ENCODE measurements at places on chromosomes 5 and 9.
A peak's percentile ranks its signal among the peaks of the same experiment; 100 is the strongest.

- no peak for DNase-seq
Measured at GRCh38 chr5:83577036-83577636, 105.6 kb downstream of the VCAN start.

DNA sequence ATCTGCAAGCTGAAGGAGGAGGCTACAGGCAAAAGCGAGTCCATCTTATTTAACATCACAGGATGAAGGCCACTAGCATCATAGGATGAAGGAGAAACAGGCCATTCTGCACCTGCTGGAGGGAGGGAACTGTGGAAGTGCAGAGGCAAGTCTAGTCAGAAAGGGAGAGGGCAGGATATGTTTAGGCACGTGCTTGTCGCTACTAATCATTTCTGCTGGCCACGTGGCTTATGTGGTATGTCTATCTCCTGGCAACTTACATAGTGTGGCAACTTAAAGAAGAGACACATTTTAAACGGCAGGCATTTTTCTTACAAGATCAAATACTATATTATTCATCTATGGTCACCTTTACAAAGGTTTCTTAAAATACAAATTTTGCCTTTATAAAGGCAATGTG is 74.0 kb downstream of the GNAQ start:
- no peak for DNase-seq

- DNase-seq = no peak
Measured at GRCh38 chr5:13878357-13878756, 66.1 kb downstream of the DNAH5 start.

DNA sequence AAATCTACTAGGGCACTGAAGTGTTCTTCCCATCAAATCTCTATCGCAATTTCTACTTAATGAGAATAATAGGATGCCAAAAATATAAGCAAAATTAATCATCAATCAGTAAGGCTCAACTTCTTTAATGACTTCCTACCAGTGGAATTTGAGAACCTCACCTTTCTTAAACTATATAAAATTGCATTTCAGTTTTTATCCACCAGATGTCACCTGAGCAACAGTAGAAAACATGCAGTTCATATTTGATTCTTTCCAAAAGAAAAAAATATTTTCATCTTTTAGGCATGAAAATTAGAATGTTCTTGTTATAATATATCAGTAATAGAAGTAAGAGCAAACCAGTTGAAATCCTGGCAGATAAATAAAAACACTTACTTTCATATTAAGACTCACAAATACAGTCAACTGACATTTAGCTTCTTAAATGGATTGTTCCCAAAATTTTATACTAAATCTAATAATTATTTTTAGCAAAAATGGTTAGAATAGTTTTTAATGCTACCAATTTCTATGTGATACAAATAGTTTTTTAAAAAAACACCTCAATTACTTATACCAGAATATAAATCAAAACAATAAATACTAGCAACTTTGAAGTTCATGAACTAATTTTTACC is 13.4 kb upstream of the CCDC112 start:
- DNase-seq = peak; percentile 63

DNA sequence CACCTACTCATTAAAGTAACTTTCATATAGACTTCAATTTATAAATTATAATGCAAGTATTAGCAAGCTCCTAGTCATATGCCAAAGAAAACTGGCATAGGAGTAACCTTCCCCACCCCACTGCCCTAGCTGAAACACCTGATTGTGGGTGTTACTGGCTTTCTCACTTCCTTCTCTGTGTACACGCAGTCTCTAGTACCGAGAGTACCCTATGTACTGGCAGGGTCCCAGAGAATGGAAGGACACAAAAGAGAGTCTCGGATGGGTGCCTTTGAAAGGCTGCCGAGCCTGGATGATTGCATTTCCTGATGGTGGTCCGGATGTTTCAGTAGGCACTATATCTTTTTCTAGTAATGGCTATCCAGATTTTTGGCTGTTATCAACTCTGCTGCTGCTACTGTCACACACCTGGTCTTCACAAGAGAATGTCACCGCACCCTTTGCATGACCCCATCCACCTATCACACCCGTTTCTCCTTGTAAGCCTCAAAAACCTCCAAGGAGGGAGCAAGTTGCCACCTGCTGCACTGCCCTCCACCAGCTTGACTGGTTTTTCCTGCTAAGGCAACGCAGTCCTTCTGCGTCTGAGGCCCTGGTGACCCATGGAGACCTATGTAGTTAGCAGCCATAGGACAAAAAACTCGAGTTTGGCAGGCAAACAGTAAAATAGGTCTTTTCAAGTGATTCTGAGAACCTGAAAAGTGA is 53.8 kb upstream of the CLINT1 start:
- DNase-seq = no peak

DNA sequence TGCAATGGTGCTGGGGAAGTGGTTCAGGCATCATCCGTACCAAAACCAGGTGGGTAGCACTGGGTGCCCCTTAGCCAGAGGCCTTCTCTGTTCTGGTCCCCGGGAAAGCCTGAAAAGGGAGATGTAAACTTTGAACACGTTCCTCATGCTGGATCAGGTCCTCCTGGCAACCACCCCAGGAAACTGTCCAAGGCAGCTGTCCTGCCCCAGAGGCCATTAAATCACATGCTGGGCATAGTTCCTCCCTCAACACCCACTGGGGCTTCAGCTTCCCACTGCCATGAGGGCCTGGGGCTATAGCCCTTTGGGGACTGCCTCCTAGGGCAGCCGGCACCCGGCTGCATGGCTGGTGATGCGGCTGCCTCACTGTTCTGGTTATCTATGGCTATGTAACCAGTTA is 228.9 kb upstream of the MVB12B start:
- DNase-seq = no peak

DNA sequence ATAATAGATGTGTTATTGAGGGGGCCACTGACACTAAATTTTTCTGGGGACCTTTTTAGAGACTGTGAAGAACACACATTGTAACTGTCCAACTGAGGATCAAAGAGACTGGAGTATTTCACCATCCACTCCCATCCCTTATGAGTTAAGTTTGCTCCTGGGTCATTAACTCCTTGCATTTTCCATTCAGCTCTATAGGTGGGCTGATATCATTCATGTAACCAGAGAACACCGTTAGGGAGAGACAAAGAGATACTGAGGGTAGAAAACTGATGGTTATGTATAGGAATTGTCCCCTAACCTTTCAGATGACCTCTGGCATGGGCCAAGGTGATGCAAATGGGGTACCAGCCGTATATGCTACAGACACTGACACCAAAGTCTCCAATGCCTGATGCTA is 142.4 kb upstream of the TLR4 start:
- no peak for DNase-seq

GRCh38 chr5:125480911-125481310 is 734.5 kb upstream of the ZNF608 start:
- DNase-seq = no peak

GRCh38 chr5:54820346-54821134 is 164.9 kb downstream of the ESM1 start:
- DNase-seq = no peak

GRCh38 chr9:115957585-115957984 is 196.0 kb upstream of the PAPPA start:
- no peak for DNase-seq

- DNase-seq = no peak
Measured at GRCh38 chr5:66697796-66698564, 101.8 kb downstream of the MAST4 start.

- no peak for DNase-seq
Measured at GRCh38 chr9:79976257-79977073, 404.7 kb downstream of the TLE4 start.

DNA sequence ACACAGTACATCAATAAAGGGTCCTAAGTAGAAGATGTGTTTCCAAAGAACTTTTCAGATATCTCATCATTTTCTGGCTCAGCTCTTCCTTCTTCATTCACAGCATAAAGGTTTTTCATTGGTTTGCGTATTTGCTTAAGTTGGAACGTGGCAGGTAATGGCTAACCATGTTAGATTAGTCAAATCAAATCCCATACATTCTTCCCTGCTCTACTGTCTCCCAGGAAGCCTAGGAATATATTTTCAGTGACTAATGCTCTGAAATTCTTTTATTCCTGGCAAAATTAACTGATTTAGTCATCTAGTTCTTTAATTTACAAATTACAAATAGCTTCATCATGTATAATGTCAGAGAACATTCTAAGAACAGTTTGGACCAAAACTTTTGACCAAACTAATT is 99.6 kb upstream of the TMEM161B start:
- no peak for DNase-seq

DNA sequence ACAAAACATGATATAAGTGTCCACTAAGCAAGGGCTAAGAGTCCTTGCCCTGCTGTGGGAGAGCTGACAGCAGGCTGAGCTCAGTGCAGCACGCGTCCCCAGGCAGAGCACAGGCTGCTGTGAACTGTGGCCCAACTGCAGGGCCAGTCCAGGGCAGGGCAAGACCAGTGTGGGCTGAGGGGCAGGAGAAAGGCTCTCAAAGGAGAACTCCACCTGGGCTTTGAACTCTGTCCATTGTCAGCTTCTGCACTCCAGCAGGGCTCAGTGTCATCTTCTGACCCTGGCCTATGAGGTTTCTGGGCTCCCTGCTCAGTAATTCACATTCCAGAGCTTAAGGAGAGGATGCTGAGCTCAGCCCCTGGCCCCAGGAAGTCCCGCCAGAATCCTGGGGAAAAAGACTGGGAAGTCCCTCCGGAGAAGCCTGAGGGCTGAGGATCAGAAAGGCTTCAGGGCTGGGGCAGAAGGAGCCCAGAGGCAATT is 37.4 kb downstream of the LHFPL2 start:
- DNase-seq = no peak

DNA sequence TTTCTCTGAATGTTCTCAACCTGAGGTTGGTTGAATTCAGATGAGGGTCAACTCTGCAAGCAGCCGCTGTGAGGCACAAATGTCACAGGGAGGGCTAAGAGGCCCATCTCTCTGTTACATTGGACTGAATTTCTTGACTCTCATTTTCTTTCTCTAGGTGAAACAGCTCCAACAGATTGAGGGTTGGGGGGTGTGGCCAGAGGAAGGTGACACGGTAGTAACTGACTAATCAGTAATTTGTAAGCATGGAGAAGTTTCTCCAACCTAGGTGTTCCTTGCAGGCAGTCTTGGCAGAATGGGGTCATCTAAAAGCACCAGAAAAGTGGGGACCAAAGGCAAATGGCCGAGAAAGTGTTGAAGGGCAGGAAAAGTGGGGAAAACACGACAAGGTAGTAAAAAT is 16.8 kb downstream of the CCT5 start:
- no peak for DNase-seq

GRCh38 chr5:165003283-165003682 is 1497.9 kb downstream of the MAT2B start:
- DNase-seq = no peak

DNA sequence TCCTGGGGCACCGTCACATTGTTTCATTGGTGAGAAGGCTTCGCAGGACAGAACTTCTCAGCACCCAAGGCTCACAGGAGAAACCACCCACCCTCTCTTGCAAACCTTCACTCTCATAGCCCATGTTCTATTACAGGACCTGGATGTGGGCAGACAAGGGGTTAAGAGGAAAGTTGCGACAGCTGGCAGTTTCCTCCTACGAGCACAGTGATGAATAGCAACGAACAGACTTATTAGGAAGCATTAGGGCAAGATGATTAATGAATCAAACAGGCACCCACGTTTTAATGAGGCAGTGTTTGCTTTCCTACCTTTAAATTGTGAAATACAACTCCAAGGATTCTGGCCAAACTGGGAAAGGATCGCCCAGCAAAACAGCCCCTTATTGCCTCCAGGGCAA is 339.3 kb downstream of the DRD1 start:
- no peak for DNase-seq

DNA sequence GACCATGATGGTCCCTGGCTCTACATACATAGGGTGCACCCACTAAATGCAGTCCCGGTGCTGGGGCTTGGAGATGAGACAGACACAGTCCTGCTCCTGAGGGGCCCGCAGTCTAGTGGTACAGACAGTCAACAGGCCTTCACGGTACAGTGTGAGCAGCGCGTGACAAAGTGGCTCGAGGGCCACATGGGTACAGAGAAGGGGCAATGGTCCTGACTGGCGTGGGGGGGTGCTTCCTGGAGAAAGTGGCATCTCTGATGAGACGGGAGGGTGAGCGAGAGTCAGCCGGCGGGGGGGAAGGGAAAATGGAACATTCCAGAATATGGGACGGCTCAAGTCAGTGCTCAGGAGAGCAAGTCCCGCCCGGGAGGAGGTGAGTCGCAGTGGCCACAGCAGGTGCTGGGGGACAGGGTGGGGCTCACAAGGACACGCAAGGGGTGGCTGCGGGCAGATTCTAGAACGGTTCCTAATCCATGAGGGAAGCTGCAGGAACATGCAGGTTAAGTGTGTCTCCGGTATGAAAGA is 38.0 kb downstream of the WHRN start:
- no peak for DNase-seq

GRCh38 chr5:57298985-57299491 is 125.2 kb downstream of the GPBP1 start:
- DNase-seq = peak; percentile 83

- DNase-seq = no peak
Measured at GRCh38 chr5:7209658-7210057, 186.3 kb upstream of the ADCY2 start.

DNA sequence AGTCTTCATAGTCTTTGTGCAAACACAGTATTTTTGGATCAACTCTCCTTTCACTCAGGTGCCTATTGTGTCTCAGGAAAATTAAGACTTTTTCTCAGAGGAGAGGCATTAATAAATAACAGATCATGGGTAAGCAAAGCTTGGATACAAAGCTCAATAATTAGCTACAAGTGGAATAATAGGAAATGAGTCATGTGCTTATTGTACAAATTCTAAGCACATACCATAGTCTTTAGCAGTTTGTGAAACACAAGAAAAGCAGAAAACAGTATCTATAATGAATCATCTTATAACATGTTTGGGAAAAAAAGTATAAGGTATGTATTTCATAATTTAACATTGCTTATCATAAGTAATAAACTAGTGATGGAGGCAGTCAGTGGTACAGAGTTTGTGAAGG is 477.0 kb downstream of the CDH10 start:
- DNase-seq = no peak

DNA sequence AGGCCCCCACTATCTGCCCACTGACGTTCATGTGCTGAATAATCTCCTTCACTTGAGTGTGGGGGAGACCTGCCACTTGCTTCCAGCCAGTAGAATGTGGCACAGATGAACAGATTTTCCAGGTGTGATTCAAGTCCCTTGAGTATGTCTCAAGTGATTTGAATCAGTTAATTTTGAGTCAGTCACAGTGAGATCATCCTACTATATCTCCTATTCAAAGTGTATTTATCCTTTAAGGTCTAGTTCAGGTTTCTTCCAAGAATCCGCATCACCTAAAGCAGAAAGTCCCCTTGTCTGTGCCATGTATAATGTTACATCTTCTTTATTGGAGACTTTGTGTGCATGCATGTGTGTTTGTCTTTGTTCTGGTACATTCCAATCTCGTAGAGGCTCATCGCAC is 208.3 kb upstream of the DAB2 start:
- no peak for DNase-seq

GRCh38 chr9:71025728-71026127 is 95.7 kb downstream of the TRPM3 start:
- DNase-seq = no peak
